ENCODE measurements at places on chromosomes 5 and 9.
A peak's percentile ranks its signal among the peaks of the same experiment; 100 is the strongest.

DNA sequence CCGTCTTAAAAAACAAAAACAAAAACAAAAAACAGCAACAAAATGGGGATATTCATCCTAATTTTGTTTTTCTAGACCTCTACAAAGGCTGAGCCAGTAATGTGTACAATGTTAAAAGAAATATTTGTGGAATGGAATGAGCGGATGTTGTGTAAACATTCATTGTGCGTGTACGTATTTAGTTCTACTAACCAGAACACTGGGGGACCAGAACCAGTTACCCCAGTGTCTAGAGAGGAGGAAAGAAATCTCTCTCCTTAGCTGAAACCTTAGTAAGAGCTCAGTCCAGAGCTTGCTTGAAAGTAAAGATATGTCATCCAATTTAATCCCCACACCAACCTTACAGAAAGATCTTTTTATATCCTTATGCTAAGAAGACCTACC is 106.7 kb upstream of the CPEB4 start:
- DNase-seq, result peak; percentile 34

DNA sequence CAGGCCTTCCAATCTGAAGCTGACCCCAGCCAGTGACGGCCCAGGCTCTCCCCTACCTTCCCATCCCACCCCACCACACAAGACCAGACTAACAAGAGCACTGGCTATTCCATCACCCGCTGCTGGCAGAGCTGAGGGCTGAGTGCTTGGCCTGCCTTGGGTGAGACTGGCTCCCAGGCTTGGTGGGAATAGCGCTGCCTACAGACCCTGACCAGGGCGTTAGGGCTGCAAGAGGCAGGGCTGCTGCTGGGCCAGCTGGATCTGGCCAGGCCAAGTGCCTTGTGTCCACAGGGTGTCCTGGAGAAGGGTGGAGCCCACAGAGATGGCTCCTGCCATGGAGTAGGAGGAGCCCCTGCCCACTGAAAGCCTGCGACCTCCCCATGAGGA is 31.6 kb upstream of the ANGPTL2 start:
- no peak for DNase-seq

GRCh38 chr5:171207256-171207847 is 101.7 kb upstream of the TLX3 start:
- peak; percentile 67 for DNase-seq

DNA sequence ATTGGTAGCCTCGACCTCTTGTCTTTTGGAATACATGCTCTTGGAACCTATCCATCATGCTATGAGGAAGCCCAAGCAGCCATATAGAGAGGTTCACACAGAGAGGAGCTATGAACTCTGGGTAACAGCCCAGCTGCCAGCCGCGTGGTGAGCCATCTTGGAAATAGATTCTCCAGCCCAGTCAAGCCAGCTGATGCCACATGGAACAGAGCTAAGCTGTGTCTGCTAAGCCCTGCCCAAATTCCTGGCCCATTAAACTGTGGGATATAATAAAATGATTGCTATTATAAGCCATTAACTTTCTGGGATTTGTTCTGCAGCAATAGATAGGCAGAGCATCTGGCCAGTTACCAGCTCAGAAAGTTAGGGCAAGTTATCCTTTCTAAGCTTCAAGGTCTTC is 4.9 kb upstream of the PRUNE2 start:
- no peak for DNase-seq

GRCh38 chr5:142641711-142642110 is 44.2 kb downstream of the FGF1 start:
- DNase-seq, result peak; percentile 62

DNA sequence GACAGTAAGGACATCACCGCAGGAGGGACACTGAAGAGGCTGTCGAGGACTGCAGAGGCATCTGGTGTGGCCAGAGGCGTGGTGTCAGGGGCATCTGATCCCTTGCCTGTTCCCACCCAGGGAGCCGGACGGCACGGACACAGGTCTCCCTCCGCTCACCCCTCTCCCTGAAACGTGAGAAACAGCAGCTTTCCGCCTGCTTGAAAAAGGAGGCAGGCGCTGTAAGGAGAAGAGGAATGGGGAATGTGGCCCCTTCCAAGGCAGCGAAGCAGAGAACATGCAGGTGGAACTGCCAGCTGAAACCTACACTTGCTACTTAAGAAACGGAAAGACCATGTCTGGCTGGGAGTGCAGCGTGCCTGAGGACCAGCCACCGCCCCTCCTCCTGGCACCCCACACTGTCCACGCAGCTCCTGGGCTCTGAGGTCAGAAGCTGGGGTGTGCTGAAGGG is 176.2 kb downstream of the GAPVD1 start:
- no peak for DNase-seq

DNA sequence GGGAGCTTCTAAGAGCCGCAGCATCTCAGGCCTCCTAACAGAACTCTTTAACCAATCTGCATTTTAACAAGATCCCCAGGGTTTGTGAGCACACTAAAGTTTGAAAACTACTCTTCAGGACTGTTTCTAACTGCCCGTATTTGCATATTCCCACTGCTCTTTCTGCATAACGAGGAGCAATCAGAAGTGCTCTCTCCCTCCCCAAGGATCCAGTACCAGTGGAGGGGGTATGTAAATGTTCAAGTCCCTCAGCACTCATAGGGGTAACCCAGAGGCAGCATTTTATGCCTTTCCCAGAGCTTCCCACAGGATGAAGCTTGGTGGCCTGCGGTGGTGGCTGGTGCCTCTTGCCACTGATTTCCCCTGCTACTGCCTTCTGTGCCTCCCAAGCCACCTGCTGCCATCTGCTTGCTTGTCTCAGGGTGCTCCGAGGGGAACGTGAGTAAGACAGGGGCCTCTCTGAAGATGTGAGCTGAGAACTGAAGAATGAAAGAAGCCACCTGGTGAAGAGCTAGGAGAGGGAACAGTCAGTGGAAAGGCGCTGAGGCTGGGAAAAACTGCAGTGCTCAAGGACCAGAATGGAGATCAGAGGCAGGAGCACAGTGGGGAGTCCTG is 30.0 kb upstream of the PPP1R2B start:
- DNase-seq, result no peak

All from fibroblast of skin of scalp (primary cell).